SJCRH30 (cell line): ENCODE measurements at places on chromosomes 6 and 20. TPM values are rescaled to one million over a fixed set of nuclear protein-coding genes. Genes with fewer than 3 reads are reported as not detected.

- DNase-seq, result no peak
- no peaks in the 10 kb centered on the region for H3K36me3 ChIP-seq
- H3K4me3 ChIP-seq, result no peak overlapping the region
- peaks cover 9% of the 10 kb centered on the region for H3K27me3 ChIP-seq
- H3K27ac ChIP-seq, result no peak overlapping the region
Observed at GRCh38 chr20:57445298-57445697, 54.1 kb downstream of the RBM38 start.

DNA sequence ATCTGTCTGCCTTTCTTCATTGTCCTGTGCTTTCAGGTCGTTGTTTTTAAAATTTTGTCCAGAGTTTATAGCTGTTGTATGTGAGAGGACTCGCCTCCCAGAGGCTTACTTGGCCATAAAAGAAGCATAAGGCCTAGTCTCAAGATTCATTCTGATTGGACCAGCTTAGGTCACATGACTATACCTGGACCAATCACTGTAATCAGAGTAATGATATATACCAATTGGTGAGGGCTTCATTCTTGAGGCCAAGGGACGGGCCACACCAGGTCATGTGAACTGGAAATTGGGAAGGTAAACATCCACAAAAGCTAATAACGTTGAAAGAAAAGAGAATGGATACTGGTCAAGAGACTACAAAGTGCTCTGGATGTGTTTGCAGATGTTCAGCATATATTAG, 141.4 kb upstream of the SULF2 start:
- no peaks in the 10 kb centered on the region for H3K36me3 ChIP-seq
- no peak for DNase-seq
- peaks cover 29% of the 10 kb centered on the region for H3K4me1 ChIP-seq
- no peaks in the 10 kb centered on the region for H3K27me3 ChIP-seq

Gene FAM184A
- 8.9 and 11.3 TPM in 2 replicates for total RNA-seq

DNA sequence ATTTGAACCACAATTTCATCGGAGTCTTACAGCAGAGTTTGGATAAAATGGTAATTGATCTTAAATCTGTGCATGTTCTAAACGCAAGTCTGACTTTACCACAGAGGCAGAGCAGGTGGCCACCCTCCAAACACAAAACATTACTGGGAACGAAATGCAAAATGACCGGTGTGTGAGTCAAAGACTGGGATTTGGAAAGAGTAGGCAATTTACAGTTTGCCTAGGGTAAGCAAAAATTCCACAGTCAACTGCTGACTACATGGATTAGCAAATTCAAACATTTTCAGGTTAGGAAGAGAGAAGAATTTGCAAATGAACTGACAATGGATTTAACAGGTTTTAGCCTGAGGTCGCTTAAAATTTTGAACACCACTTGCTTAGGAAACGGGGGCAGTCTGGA, 444.4 kb downstream of the HDGFL1 start:
- 0 out of 2 replicates have a peak, but pooled peaks cover 3% of the 10 kb centered on the region for H3K4me1 ChIP-seq
- no peaks in the 10 kb centered on the region for H3K27me3 ChIP-seq
- no peak for DNase-seq
- H3K27ac ChIP-seq, result no peak overlapping the region

DNA sequence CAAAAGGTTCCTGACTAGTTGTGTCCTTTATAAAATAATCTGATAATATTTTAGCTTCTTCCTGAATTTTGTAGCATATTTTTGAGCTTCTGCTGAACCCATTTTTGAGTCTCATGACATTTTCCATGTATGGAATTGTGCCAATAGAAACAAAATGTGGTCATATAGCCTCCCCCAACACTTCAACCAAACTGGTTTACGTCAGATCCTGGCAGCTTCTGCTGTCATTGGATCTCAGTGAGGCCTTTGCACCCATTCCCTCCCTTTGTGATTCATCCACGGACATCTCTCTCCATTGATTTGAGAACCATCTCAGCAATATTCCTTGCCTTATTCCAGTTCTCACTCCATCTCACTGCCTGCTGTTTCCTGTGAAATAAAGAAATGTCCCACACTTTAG, 166.0 kb upstream of the PROKR2 start:
- H3K36me3 ChIP-seq, result no peaks in the 10 kb centered on the region
- H3K4me3 ChIP-seq, result no peak overlapping the region
- H3K27me3 ChIP-seq, result peaks cover 4% of the 10 kb centered on the region; the same call in 1 of the 2 replicates
- no peaks in the 10 kb centered on the region for H3K4me1 ChIP-seq

- no peaks in the 10 kb centered on the region for H3K27me3 ChIP-seq
- H3K27ac ChIP-seq, result no peak overlapping the region
- DNase-seq, result no peak
- no peaks in the 10 kb centered on the region for H3K36me3 ChIP-seq
Observed at GRCh38 chr6:166395778-166396177, 13.0 kb upstream of the MPC1 start.

DNA sequence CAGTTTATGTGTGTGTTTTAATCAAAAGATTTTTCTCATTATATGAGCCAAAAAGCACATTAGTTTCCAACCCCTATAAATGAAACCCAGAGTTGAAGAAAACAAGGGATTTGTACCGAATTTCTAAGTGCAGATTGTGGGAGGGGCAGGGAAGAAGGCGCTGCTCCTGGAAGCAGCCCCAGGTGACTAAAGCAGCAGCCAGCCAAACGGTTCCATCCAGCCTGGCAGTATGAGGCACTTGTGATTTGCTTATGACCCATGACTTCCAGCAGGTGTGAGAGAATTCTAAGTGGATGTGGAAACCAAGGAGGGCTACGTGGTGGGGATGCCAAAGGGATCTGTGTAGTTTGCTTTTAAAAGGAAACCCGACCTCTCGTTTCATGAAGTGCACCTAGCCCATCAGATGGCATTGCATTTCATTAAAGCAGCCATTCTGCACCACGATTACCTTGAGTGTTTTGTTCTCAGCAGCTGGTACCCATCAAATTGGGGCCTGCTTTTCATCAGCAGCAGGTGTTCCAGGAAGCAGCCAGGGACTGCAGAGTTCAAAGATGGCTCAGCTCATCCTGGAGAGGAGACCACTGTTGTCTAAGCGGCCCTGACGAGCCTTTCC, 79.1 kb downstream of the DTD1 start:
- no peaks in the 10 kb centered on the region for H3K36me3 ChIP-seq
- DNase-seq, result no peak
- no peaks in the 10 kb centered on the region for H3K27me3 ChIP-seq
- no peak overlapping the region for H3K27ac ChIP-seq
- no peak overlapping the region for H3K4me3 ChIP-seq

GRCh38 chr6:145904868-145905267, 59.3 kb downstream of the SHPRH start:
- H3K36me3 ChIP-seq, result peaks cover 30% of the 10 kb centered on the region
- no peaks in the 10 kb centered on the region for H3K27me3 ChIP-seq
- no peak overlapping the region for H3K27ac ChIP-seq
- no peak overlapping the region for H3K4me3 ChIP-seq
- peak; percentile 44 for DNase-seq

- H3K27ac ChIP-seq, result peak overlapping the region; percentile 56
- no peaks in the 10 kb centered on the region for H3K27me3 ChIP-seq
- H3K4me3 ChIP-seq, result no peak overlapping the region
- H3K36me3 ChIP-seq, result peaks cover 16% of the 10 kb centered on the region
- peaks cover 39% of the 10 kb centered on the region for H3K4me1 ChIP-seq
Observed at GRCh38 chr20:57698116-57698866, 11.5 kb downstream of the PMEPA1 start.

Gene FAXC
- 5.0 and 7.4 TPM in 2 replicates for total RNA-seq

DNA sequence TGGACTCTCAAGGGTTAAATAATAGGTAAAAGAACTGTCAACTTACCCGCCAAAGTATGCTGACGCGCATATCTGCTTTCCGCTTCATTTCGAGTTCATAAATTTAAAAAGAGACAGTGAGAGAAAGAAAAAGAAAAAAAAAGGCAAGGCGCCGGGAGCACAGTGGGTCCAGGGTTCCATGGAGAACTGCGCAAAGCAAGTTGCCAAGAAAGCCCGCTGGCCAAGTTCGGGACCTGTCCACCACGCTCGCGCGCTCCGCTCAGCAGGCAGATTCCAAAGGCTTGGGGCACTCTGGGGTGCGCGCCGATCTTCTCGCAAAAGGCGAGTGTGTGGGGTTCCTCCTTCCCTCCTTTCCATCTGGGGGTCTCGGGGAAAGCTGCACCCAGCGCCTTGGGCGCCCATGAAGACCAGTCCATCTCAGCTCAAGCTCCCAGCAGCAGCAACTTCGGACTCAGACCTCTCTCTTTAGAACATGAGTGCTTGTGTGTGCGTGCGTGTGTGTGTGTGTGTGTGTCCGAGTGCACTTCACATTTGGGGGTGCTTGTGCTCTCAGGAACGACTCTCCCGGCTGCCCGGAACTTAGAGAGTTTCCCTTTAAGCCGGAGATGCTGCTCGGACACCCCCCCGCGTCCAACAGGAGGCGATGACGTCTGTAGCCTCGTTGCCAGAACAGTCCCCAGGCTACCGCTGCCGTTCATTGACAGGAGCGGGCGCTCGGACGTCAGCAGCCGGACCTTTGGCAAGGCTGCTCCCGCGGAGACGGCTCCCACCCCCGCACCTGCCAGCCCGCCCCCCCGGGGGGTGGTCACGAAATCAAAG, 180.0 kb downstream of the TBXT start:
- H3K4me1 ChIP-seq, result no peaks in the 10 kb centered on the region
- no peak overlapping the region for H3K27ac ChIP-seq
- DNase-seq, result peak; percentile 45
- peaks cover 29% of the 10 kb centered on the region for H3K27me3 ChIP-seq
- H3K36me3 ChIP-seq, result no peaks in the 10 kb centered on the region
- peak overlapping the region; percentile 9; the same call in 1 of the 2 replicates for H3K4me3 ChIP-seq

- DNase-seq, result peak; percentile 76
- no peaks in the 10 kb centered on the region for H3K27me3 ChIP-seq
- no peak overlapping the region for H3K27ac ChIP-seq
- peaks cover 15% of the 10 kb centered on the region for H3K4me1 ChIP-seq
- no peak overlapping the region for H3K4me3 ChIP-seq
Observed at GRCh38 chr6:75526502-75527127, 33.0 kb upstream of the FILIP1 start.

DNA sequence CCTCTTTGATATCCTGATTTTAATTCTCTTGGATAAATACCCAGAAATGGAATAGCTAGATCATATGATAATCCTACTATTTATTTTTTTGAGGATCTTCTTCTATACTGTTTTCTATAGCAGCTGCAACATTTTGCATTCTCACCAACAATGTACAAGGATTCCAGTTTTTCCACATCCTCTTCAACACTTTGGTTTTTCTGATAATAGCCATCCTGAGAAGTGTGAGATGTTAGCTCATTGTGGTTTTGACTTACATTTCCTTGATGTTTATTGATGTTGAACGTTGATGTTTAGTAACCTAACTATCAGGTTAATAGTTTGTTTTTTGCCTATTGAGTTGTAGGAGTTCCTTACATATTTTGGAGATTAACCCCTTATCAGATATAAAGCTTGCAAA, 217.3 kb downstream of the LRFN2 start:
- no peak overlapping the region for H3K4me3 ChIP-seq
- H3K27ac ChIP-seq, result no peak overlapping the region
- H3K4me1 ChIP-seq, result no peaks in the 10 kb centered on the region

Gene HLA-DMA
- 0.14 and 0.51 TPM in 2 replicates for total RNA-seq

- H3K27ac ChIP-seq, result peak overlapping the region; percentile 71
- H3K27me3 ChIP-seq, result no peaks in the 10 kb centered on the region
- H3K4me1 ChIP-seq, result peaks cover 11% of the 10 kb centered on the region
- peak overlapping the region; percentile 38 for H3K4me3 ChIP-seq
- no peak for DNase-seq
Observed at GRCh38 chr20:56423211-56423610, 11.2 kb downstream of the CASS4 start.

- H3K27me3 ChIP-seq, result no peaks in the 10 kb centered on the region
- H3K4me3 ChIP-seq, result no peak overlapping the region
- no peak overlapping the region for H3K27ac ChIP-seq
- H3K4me1 ChIP-seq, result no peaks in the 10 kb centered on the region
- DNase-seq, result no peak
- no peaks in the 10 kb centered on the region for H3K36me3 ChIP-seq
Observed at GRCh38 chr6:169998457-169998856, 247.0 kb downstream of the ERMARD start.

DNA sequence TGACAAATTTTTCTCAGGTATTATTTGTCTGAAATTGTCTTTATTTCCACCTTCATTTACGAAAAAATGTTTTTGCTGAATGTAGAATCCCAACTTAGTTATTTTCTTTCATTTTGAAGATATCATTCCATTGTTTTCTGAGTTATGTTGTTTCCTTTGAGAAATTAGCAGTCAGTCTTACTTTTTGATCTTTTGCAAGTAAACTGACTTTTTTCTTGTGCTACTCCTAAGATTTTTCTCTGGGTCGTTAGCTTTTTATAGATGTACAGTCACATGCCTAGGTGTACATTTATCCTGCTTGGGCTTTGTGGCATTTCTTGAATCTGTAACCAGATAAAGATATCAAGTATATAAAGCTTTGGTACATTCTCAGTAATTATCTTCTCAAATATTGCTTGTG, 29.6 kb upstream of the ASIP start:
- no peaks in the 10 kb centered on the region for H3K36me3 ChIP-seq
- no peak for DNase-seq
- H3K4me3 ChIP-seq, result no peak overlapping the region
- no peaks in the 10 kb centered on the region for H3K27me3 ChIP-seq
- no peak overlapping the region for H3K27ac ChIP-seq
- H3K4me1 ChIP-seq, result peaks cover 10% of the 10 kb centered on the region

DNA sequence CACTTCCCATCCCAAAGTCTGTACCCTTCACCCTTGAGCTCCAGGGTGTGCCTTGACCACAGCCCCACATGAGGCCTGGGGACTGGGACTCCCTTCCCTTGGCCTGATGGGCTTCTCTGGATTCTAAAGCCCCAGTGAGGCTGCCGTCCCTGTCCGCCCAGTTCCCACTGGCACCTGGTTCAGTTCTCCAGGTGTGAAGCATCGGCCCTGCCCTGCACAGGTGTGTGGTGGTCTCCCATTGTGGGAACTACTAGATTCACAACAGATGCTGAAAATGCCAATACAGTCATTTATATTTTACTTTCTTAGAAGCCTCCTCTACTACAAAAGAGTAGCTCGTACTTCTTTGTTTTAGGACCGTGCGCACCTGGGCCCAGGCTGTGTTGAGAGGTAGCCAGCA, 72.8 kb downstream of the TTLL2 start:
- DNase-seq, result no peak
- no peak overlapping the region for H3K4me3 ChIP-seq
- no peaks in the 10 kb centered on the region for H3K4me1 ChIP-seq
- no peaks in the 10 kb centered on the region for H3K36me3 ChIP-seq

DNA sequence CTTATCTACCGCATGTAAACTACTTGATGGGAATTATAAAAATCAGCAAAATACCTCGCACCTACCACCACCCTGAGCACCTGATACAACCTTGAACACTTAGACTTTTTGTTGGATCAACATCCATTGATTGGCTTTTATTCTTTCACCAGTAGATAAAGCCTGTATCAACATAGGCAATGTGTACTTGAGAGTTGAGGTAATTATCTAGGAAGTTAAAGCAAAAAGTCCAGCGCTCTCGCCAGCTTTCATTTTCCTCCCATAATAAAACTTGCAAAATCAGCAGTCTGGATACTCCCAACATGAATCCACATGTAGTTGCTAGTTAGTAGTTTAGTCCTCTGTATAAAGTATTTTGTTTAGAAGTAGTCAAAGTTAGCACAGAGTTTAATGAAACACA, 132.0 kb upstream of the PRDM1 start:
- H3K4me3 ChIP-seq, result no peak overlapping the region
- DNase-seq, result no peak
- H3K27ac ChIP-seq, result no peak overlapping the region
- H3K27me3 ChIP-seq, result no peaks in the 10 kb centered on the region
- H3K36me3 ChIP-seq, result no peaks in the 10 kb centered on the region

Gene PTPRT
- total RNA-seq, result 0.93 and 0.94 TPM in 2 replicates
